ENCODE measurements at places on chromosomes 12 and 14. TPM values are rescaled to one million over a fixed set of nuclear protein-coding genes. Genes with fewer than 3 reads are reported as not detected.

The SPATS2 gene
- 7.2 TPM for total RNA-seq

- no peak for DNase-seq
These were observed 461.9 kb downstream of the RAD51B start for GRCh38 chr14:68281497-68281896.

GRCh38 chr14:93720981-93721483 lies 67.3 kb downstream of the PRIMA1 start:
- no peak for DNase-seq

GRCh38 chr12:108514468-108514972 lies 557 bp upstream of the FICD start:
- no peak for DNase-seq

DNA sequence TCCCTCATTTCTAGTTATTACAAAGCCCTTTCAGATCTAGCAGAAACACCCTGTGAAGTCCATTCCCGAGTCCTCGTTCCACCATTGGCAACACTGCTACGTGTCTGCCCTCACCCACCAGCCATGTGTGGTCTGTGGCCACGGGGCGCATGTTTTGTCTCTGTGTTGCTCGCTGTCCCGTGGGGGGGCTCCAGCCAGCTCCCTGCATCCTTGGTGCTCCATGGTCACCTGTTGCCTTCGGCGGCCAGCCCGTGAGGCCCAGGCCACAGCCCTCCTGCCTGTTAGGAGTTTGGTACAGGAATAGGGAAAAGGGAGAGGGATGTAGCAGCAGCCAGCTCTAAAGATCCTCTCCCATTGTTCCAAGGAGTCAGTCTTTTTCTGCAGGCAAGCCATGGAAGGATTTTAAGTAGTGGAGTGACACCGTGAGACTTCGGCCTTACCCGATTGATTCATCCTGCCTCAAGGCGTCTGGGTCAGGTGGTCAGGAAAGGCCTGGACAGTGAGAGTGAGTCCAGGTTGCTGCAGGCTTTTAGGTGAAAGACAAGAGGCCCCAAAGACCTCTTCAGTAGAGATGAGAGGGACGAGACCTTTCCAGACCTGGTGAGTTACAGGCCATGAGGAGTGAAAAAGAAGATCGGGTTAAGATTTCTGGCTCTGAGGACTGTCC lies 30.3 kb downstream of the TPCN1 start:
- no peak for DNase-seq

- no peak for DNase-seq
These were observed 270.6 kb downstream of the PAWR start for GRCh38 chr12:79420146-79420618.

DNA sequence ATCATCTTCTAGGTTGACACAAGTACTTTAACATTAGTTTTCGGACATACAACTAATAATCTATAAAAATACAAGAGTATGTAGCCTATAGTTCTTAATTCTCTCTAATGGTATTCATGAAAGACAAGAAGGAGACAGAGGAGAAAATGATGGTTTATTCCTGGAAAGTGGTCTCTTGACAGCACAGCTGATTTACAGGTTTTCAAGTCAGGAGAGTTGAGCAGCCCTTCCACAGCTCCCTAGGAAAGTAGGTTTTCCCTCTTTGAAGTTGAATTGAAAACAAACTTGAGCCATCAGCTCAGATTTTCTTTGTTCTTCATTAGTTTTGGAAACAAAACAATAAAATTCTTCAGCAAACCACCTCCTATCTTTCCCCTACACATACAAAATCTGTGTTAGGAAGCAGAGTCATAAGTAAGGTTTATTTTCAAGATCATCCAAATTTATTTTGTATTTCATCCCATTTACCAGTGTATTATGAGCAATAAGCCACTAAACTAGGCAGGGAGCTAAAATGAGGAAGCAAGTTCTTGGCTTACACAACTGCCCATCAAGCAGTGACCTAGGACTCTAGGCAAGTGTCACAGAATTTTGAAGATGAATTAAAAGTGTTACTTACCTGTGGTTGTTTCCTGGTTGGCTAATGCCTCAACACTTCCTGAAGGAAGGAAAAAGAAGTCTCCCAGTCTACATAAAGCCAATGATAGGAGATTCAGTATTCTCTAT lies 357.0 kb downstream of the BCAT1 start:
- no peak for DNase-seq

- no peak for DNase-seq
These were observed 6.5 kb downstream of the TMEM119 start for GRCh38 chr12:108591267-108591980.

DNA sequence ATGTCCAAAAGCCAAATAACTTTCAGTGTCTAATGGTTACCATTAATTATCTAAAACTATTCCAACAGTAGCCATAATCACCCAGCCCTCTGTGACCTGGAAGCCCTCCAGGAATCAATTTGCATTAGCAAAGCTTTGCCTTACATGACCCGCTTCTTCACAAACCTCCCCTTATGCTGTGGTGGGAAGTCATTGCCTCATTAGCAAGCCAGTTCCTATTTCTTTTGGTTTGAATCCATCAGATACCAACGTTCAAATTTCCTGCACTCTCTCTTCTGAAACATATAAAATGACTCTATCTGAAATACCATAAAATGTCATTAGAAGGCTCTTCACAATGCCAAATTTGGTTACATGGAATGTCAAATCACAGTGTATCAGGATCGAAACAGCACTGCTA lies 268.3 kb upstream of the PRKD1 start:
- DNase-seq: no peak

DNA sequence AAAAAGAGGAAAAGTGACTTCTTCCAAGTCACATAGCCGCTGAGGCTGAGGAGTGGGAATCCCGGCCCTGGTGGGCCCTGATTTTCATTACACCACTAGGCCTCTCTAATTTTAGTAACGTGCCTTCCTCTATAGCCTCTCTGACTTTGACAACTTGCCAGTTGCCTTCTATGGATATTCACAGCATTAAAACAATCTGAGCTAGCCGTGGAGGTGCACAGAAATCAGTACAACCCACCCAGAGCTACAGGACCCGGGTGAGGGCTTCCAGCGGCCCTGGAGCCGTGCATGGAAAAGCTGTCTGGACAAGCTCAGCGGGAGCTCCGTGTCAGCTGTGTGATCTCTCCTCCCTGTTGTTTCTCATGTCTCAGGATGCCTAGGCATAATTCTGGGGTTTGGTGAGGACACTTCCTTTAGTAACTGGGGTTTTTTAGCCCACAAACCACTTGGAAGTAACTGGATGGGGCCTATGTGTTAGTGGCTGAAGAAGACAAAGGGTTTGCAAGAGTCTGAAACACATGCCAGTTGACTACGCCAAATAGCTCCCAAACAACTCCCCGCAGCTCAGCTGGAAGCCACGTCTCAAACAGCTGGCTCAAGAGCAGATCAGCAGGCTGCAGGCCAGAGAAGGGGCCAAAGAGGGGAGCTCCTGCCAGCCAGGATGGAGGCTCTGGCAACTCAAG lies 53.0 kb downstream of the SSH1 start:
- DNase-seq: no peak

All from activated T-cell treated with anti-CD3 and anti-CD28 coated beads, Interleukin-2, amount 50 U/mL, for 4 hours (primary cell).